Omental fat pad (tissue), 4 donors: ENCODE measurements at places on chromosomes 16 and 17. TPM values are rescaled to one million over a fixed set of nuclear protein-coding genes. Genes with fewer than 3 reads are reported as not detected.

Gene CYLD
- total RNA-seq: 51.1 TPM

Gene SLC52A1
- total RNA-seq: not detected

Gene MYH13
- not detected for total RNA-seq

Gene MLX
- 53.0 TPM for total RNA-seq

Gene TMEM238L
- total RNA-seq: not detected

Gene TLCD3B
- not detected for total RNA-seq

Gene KCTD19
- not detected for total RNA-seq

Gene FOXN1
- total RNA-seq: not detected

Gene ABCC11
- total RNA-seq: 0.38 TPM

Gene PARD6A
- 3.2 TPM for total RNA-seq

Gene KCNH6
- not detected for total RNA-seq

Gene CSH1
- not detected for total RNA-seq
